ENCODE measurements at places on chromosomes 3 and 15.

GRCh38 chr15:44710236-44711095, 657 bp downstream of the PATL2 start:
- no peak for DNase-seq

- DNase-seq = no peak
These were observed 44.7 kb downstream of the ATP11B start for GRCh38 chr3:182837855-182838454.

GRCh38 chr3:169722724-169723123, 42.1 kb downstream of the TERC start:
- no peak for DNase-seq

DNA sequence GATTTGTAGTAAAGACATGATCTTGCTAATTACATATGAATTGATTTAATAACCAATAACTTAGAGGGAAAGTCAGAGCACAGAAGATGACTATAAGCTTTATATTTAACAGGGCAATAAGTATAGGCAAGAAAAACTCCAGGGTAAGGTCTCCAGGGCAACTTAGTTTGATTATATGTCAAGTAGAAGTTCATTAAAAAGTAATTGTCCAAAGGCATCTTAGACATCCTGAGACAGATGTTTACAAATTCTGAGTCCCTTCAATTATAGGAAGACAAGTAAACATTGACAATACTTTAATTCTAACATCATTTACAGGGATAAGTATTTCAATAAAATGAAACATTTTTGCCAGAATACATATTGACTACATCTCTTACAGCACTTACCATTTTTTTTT, 416.0 kb downstream of the RAP2B start:
- no peak for DNase-seq

GRCh38 chr3:197329382-197329781, 31.0 kb upstream of the DLG1 start:
- no peak for DNase-seq

DNA sequence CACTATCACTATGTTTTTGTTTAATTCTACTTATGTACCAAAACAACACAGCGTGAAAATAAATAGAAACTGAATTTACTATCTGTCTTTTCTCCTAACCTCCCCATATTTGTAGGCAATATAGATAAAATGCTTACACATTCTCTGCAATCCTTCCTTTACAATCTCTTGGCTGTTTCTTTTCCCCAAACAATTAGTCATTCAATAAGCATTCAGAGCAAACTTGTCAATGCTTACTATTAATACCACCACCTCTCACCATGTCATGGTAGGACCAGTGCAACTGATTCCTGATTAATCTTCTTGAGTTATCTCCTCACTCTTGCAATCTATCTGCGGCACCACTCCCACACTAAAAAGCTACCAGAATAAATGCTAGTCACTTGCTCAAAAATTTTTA, 74.0 kb upstream of the TTBK2 start:
- no peak for DNase-seq

GRCh38 chr3:71438904-71439303, 144.6 kb downstream of the FOXP1 start:
- DNase-seq = no peak

- no peak for DNase-seq
These were observed 1.1 kb downstream of the HEG1 start for GRCh38 chr3:125054449-125055329.

GRCh38 chr3:108669208-108669607, 79.7 kb downstream of the DZIP3 start:
- no peak for DNase-seq

DNA sequence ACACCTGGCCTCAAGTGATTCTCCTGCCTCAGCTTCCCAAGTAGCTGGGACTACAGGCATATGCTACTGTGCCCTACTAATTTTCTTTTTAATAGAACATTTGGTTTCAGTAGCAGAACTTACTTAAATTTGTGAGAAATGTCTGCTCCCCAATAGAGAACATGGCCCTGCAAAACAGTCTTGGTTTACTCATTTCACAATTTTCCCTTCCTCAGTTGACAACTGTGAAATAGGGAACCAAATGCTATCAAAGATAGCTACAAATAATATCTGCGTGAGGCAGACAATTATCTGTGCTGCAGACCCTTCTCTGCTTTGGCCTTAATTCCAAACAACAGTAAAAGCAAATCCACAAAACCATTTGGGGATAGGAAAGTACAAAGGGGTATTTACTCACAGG, 22.6 kb downstream of the METTL6 start:
- DNase-seq = no peak

DNA sequence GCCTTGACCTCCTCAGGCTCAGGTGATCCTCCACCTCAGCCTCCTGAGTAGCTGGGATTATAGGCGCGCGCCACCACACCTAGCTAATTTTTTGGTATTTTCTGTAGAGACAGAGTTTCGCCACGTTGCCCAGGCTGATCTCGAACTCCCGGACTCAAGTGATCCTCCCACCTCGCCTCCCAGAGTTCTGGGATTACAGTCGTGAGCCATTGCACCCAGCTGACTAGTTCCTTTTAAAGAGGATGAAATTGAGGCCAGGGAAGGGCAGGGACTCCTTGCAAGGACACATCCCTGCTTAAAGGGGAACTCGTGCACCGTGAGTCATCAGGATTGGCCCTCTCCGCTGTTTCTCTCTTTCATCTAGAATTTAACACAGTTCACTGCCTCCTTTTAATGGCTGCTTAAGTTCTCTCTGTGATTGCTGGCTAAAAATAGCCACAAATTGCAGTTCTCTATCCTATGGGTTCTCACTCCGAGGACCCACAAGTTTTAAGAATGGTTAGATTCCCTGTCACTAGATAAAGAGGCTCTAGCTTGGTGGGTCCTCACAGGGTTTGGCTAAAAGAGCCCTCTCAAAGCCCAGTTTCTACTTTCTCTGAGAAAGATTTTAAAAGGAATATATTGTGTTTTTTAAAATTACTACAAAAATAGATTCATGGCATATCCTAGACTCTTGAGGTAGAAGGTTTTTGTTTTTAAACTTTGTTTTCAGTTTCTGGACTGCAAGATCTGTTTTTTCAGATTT, 1.4 kb downstream of the CRTAP start:
- DNase-seq = no peak

GRCh38 chr15:80750575-80750974, 28.6 kb upstream of the CEMIP start:
- DNase-seq = no peak

DNA sequence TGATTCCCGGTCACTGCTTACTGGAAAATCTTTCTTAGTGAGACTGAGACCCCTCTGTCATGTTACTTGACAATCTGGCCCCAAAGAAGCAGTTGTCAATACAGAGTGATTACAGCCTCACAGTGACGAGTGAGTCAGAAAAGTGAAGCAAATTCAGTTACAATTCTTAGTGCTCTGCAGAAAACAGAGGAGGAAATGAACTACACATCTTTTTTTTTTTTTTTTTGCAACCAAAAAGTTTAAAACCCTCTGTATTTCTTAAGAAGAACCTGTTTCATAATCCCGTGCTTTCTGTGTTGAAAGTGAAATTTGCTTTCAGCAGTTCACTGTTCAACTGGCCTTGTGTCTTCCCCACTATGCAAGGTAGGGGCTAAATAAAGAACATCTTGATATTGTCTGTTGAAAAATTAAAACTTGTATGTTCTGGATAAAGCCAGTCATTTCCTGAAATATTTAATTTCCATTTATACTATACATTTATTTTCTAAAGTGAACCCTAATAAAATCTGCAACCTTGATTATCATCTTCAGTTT, 1.9 kb downstream of the AQP9 start:
- DNase-seq = no peak

DNA sequence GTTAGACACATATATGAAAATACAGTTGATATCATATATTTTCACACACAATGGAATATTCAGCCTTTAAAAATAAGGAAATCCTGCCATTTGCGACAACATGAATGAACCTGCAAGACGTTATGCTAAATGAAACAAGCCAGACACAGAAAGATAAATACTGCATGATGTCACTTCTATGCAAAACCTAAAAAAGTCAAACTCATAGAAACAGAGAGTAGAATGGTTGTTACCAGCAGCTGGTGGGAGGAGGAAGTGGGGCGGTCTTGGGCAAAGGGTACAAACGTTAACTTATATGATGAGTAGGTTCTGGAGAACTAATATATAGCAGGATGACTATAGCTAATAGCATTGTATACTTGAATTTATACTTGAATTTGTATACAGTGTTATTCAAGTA, 213.2 kb upstream of the NR2F2 start:
- no peak for DNase-seq

DNA sequence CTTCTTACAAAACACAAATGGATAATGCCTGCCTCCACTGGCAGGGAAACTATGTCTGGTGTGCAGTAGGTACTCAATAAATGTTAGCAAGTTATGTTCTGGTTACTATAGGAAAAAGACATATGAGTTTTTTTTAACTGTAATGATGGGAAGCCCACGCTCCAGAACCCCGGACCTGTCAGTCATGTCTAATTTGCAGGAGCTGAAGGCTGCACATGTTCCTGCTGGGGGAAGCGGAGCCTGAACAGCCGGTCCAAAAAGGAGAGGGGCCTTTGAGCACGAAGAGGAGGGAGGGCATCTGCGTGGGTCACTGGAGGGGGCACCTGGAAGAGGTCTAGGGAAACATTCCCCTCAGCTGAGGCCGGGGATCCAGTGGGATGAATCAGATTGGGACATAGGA, 113.2 kb downstream of the DGKG start:
- no peak for DNase-seq

DNA sequence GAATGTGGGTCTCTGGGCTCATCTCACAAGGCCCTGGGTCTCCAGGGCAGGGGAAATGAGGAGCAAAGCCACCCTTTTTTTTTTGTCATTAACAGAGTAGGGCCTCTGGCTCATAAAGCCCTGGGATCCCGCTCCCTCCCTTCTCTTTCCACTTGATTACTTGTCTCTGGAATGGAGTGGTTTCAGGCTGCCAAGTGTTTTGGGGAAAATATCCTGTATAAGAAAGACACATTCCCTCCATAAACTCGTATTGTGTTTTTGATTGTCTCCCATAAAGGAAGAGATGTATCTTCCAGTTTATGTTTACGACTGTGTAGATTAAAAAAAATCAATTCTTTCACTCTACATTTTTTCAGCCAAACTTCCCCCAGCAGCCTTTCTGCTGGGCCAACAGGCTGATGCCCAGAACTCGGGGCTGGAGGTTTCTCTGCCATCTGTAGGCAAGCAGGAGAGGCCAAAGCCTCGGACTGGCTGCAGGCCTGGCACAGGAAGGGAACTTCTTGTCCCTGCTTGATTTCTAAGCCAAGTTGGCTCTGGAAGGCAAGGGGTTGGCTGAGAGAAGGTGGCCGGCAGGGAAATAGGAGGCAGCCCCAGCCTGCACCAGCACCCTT, 49.4 kb upstream of the INSYN1 start:
- no peak for DNase-seq

DNA sequence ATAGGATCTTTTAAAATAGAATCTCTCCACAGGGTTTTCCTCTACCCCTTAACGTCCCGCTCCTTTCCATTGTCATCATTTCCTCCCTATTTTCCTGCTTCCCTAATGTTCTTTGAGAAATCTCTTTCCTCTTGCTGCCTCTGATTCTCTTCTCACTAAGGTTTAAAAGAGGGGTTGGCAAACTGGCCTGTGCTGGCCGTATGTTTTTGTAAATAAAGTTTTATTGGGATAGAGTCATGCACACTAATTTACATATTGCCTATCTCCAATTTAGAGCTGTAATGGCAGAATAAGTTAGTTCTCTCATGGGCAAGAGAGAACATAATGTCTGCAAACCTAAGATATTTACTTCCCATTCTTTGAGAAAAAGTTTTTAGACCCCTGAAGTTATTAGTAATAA, 25.0 kb downstream of the MRPL3 start:
- DNase-seq = no peak

GRCh38 chr3:77160931-77161497, 121.1 kb downstream of the ROBO2 start:
- no peak for DNase-seq

- no peak for DNase-seq
These were observed 38.1 kb downstream of the FOXL2 start for GRCh38 chr3:138908846-138909245.

GRCh38 chr3:5304789-5305683, 117.5 kb downstream of the EDEM1 start:
- DNase-seq = peak; percentile 25

DNA sequence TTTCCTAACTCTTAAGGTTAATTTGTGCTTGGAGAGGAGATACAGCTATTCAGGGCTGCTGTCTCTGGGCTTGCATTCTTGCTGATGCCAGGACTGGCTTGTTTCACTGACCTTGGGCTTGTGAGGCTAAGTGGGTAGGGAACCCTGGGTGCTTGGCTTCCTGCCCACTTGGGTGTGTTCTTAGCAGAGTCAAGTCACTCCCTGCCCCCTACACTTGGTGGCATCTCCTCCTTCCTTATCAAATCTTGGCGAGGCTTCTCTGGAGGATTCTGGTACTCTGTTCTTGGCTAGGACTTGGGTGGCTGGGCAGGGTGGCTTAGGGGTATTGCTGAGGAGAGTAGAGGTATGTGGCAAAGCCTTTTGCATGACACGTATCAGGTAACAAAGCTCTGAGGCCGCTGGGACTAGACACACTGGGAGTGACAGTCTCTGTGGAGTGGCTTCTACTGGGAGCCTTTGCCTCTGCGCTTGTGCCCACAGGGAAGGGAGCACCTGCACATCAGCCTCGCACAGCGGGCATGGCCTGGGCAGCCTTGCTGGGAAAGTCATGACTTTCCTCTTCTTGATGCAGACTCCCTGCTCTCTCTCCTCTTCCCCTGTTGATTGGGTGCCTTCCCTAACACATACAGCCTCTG, 41.8 kb downstream of the CHCHD6 start:
- DNase-seq = no peak

GRCh38 chr3:194756460-194756779, 70.7 kb downstream of the FAM43A start:
- DNase-seq = no peak

DNA sequence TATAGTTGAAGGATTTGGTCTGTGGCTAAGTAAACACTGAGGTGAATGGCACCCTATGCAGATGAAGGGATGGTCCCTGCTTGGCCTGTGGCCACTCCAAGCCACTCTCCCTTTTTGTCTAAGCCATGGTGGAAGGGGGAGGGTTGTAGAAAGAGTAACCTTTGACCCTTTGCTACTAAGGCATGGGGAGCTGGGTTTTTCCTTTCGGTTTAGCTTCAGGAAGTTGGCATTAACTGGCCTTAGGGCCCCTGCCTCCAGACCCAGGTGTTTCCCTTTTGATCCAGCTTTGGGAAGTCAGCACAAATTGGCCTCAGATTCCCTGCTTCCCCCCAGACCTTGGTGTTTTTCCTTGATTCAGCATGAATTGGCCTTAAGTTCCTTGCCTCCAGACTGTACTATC, 49.5 kb downstream of the EFCAB12 start:
- DNase-seq = no peak

GRCh38 chr15:31609258-31609681, 282.6 kb downstream of the KLF13 start:
- no peak for DNase-seq

GRCh38 chr3:184174284-184174645, 390 bp upstream of the AP2M1 start:
- no peak for DNase-seq

GRCh38 chr3:10249833-10250232, 1.6 kb downstream of the TATDN2 start:
- no peak for DNase-seq
